ENCODE measurements at places on chromosomes 2 and 18. TPM values are rescaled to one million over a fixed set of nuclear protein-coding genes. Genes with fewer than 3 reads are reported as not detected.

The ACKR3 gene
- 52.9 TPM for total RNA-seq

The SP140L gene
- total RNA-seq, result 7.6 TPM

The UGT1A3 gene
- total RNA-seq, result not detected

The REG3G gene
- not detected for total RNA-seq

The EPC2 gene
- 27.7 TPM for total RNA-seq

The MAL gene
- total RNA-seq, result 23.3 TPM

The MOCOS gene
- 0.98 TPM for total RNA-seq

The ACYP2 gene
- 28.7 TPM for total RNA-seq

The SEMA4F gene
- 5.5 TPM for total RNA-seq

GRCh38 chr2:162123806-162124758 is 28.0 kb downstream of the GCG start:
- no peak overlapping the region for H3K27ac ChIP-seq
- DNase-seq, result no peak
- no peak overlapping the region for H3K4me3 ChIP-seq
- H3K36me3 ChIP-seq, result no peaks in the 10 kb centered on the region
- no peaks in the 10 kb centered on the region for H3K4me1 ChIP-seq

- peaks cover 4% of the 10 kb centered on the region for H3K36me3 ChIP-seq
- no peaks in the 10 kb centered on the region for H3K27me3 ChIP-seq
- no peak for DNase-seq
- H3K27ac ChIP-seq, result peak overlapping the region; percentile 80
- no peak overlapping the region for H3K4me3 ChIP-seq
These were observed 113.5 kb downstream of the FEZ2 start for GRCh38 chr2:36484454-36484853.

- DNase-seq, result peak; percentile 55
- no peak overlapping the region for H3K4me3 ChIP-seq
- H3K27me3 ChIP-seq, result no peaks in the 10 kb centered on the region
- no peak overlapping the region for H3K27ac ChIP-seq
These were observed 50.2 kb downstream of the SPP2 start for GRCh38 chr2:234100686-234101085.

GRCh38 chr2:128596396-128597120 is 277.9 kb upstream of the HS6ST1 start:
- H3K27ac ChIP-seq, result no peak overlapping the region
- no peak overlapping the region for H3K4me3 ChIP-seq

GRCh38 chr2:227164763-227165291 is 403 bp downstream of the COL4A3 start:
- H3K4me3 ChIP-seq, result peak overlapping the region; percentile 61
- DNase-seq, result peak; percentile 90
- peaks cover 18% of the 10 kb centered on the region for H3K4me1 ChIP-seq
- peak overlapping the region; percentile 58 for H3K27ac ChIP-seq

DNA sequence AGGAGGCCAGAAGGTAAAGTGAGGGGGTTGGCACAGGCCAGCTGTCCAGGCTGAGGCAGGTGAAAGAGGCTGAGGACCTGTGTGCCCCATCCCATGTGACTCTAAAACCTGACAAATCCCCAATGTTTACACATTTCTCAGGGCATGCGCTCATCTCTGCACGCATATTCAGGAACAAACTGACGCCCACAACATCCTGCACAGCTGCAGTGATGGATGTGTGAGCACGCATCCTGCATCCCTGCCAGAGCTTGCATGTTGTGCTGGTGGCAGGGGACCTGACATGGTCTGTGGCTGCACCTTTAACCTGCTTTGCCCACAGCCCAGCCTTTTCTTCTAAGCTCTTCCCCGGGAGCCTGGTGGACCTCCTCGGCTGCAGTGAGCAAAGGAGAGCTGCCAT is 83.1 kb downstream of the FBXO15 start:
- no peaks in the 10 kb centered on the region for H3K4me1 ChIP-seq
- no peak overlapping the region for H3K27ac ChIP-seq
- no peak for DNase-seq
- no peaks in the 10 kb centered on the region for H3K36me3 ChIP-seq

GRCh38 chr2:92072461-92073035 is 2798.7 kb upstream of the TEKT4 start:
- no peaks in the 10 kb centered on the region for H3K4me1 ChIP-seq
- no peak overlapping the region for H3K27ac ChIP-seq

DNA sequence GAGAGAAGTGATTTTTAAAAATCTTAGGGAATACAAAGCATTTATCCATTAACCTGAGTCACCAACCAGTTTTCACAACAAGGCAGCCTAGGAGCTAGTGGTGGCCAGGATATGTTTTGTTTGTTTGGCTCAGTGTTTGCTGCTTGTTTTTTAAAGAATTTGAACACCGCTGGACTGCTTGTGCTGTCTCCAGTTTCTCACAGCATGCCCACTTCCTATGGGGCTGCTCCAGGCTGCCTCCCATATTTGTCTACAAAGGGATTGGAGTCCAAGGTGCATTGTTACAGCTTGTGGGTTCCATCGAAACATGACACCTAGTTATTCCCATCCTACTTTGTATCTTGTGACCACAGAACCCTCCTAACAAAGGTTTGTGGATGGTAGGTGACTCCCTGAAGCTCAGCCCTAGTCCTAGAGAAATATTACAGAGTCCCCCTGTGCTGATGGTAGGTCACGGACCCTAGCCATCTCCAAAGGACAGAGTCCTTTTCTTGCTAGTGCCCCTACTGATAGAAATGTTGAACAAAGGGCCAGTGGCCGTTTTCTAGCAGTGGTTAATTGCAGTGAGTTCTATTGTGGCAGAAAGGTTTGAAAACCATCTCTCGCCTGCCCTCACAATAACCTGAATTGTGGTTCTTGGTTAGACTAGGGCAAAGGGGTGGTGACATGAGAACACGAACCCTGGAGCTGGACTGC is 23.2 kb downstream of the GPR39 start:
- no peaks in the 10 kb centered on the region for H3K36me3 ChIP-seq
- H3K27me3 ChIP-seq, result peaks cover 3% of the 10 kb centered on the region

GRCh38 chr2:160062292-160063005 is at the start of gene PLA2R1:
Gene PLA2R1 (minus strand): TSS chr2:160062615. CDS start chr2:160062403, 212 bp downstream.
- no peaks in the 10 kb centered on the region for H3K27me3 ChIP-seq
- H3K36me3 ChIP-seq, result no peaks in the 10 kb centered on the region
- peak within 1 kb of the TSS; percentile 69 for H3K27ac ChIP-seq
- peak within 1 kb of the TSS; percentile 76 for H3K4me3 ChIP-seq
- DNase-seq, result no peak

- peaks cover 35% of the 10 kb centered on the region for H3K4me1 ChIP-seq
- no peaks in the 10 kb centered on the region for H3K27me3 ChIP-seq
- no peak overlapping the region for H3K4me3 ChIP-seq
- H3K27ac ChIP-seq, result no peak overlapping the region
- no peak for DNase-seq
- H3K36me3 ChIP-seq, result no peaks in the 10 kb centered on the region
These were observed 234.6 kb downstream of the HAUS1 start for GRCh38 chr18:46338766-46339165.

DNA sequence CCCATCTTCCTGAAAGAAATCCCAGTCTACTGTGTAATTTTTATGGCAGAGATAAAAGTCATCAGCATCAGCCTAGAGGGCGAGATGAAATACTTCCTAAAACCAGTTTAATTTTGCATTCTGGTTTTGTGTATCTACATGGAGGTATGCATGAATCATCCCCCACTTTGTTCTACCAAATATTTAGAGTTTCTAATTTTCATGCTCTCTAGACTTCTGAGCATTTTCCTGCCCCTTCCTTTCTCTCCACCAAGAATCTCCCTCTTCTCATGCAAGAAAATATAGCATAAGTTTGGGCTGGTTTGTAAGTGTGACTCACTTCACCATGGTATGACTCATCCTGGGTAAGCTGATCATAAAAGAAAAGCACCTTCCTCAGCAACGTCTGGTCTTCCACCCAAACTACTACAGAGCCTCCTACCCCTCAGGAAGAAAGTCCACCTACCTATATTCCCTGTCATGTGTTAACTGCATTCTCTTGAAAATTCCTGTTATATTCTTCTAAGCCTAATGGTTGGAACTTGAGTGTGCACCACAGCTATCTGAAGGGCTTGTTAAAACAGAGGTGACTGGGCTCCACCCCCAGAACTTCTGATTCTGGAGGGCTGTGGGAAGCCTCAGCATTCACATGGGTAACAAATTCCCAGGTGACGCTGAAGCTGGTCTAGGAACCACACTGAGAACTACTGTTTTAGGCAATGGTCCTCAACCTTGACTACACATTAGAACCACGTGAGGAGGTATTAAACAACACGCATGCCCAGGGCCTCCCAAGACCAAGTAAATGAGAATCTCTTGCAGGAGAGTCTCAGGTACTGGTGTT is 37.4 kb upstream of the RAPGEF4 start:
- no peak overlapping the region for H3K4me3 ChIP-seq
- DNase-seq, result no peak
- no peak overlapping the region for H3K27ac ChIP-seq
- H3K27me3 ChIP-seq, result no peaks in the 10 kb centered on the region

DNA sequence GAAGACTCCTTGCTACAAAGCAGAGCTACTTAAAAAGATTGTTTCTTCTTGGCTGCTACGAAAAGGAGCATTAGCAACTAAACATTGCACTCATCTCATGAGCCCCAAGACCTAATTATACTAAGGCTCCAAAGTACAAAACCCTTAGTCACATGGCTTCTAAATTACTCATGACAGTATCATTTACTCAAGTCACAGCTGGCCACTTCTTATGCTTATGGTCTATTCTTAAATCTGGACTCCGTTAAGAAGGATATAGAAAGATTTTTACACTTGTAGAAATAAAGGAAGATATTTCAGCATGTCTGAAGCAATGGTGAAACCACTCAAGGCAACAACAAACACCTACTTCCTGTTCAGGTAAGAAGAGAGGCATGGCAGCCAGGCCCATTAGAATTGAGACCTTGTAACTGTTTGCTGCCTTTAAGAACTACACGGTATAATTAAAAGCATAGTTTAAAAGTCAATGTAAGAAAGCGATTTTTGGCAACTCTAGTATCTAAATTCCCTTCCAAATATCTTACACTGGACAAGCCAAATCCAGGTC is 12.7 kb downstream of the ANKRD44 start:
- H3K27ac ChIP-seq, result no peak overlapping the region
- H3K27me3 ChIP-seq, result no peaks in the 10 kb centered on the region
- H3K4me3 ChIP-seq, result no peak overlapping the region
- peaks cover 32% of the 10 kb centered on the region for H3K4me1 ChIP-seq
- DNase-seq, result no peak

GRCh38 chr2:18311420-18312195 is 248.8 kb downstream of the RDH14 start:
- DNase-seq, result no peak
- H3K27me3 ChIP-seq, result no peaks in the 10 kb centered on the region
- no peaks in the 10 kb centered on the region for H3K4me1 ChIP-seq
- H3K4me3 ChIP-seq, result no peak overlapping the region
- H3K36me3 ChIP-seq, result no peaks in the 10 kb centered on the region
- no peak overlapping the region for H3K27ac ChIP-seq

- H3K4me1 ChIP-seq, result no peaks in the 10 kb centered on the region
- no peaks in the 10 kb centered on the region for H3K27me3 ChIP-seq
- H3K27ac ChIP-seq, result no peak overlapping the region
- DNase-seq, result no peak
- no peak overlapping the region for H3K4me3 ChIP-seq
These were observed 225.8 kb upstream of the SIX3 start for GRCh38 chr2:44715671-44716081.

- H3K27me3 ChIP-seq, result no peaks in the 10 kb centered on the region
- H3K36me3 ChIP-seq, result peaks cover 15% of the 10 kb centered on the region
- H3K27ac ChIP-seq, result no peak overlapping the region
- no peak overlapping the region for H3K4me3 ChIP-seq
- no peaks in the 10 kb centered on the region for H3K4me1 ChIP-seq
These were observed 12.1 kb upstream of the ERCC3 start for GRCh38 chr2:127305990-127306585.

DNA sequence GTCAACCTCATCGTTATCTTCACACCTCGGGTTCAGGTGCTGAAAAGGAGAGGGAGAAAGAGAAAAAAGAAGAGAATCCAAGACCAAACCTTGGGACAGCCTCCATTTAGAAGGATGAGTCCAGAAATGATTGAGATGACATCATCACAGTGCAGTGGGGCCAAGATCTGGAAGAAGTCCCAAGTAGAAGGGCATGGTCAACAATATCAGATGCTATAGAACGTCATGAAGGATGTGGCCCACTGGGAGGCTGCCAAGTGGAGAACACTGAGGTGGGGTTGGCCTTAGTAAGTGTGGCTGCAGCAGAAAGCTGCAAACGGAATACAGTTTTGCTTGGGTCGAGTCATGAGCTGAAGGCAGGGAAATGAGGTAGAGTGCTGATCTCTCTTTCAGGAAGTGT is 91.1 kb upstream of the FZD7 start:
- no peak for DNase-seq
- H3K4me1 ChIP-seq, result no peaks in the 10 kb centered on the region
- H3K27ac ChIP-seq, result no peak overlapping the region
- no peaks in the 10 kb centered on the region for H3K36me3 ChIP-seq
- H3K4me3 ChIP-seq, result no peak overlapping the region

GRCh38 chr2:172373766-172374165 is 53.6 kb upstream of the ITGA6 start:
- no peak overlapping the region for H3K4me3 ChIP-seq
- DNase-seq, result no peak
- H3K4me1 ChIP-seq, result no peaks in the 10 kb centered on the region
- H3K36me3 ChIP-seq, result no peaks in the 10 kb centered on the region

- H3K4me1 ChIP-seq, result no peaks in the 10 kb centered on the region
- H3K36me3 ChIP-seq, result no peaks in the 10 kb centered on the region
- no peak for DNase-seq
- no peak overlapping the region for H3K27ac ChIP-seq
These were observed 8.8 kb downstream of the VIL1 start for GRCh38 chr2:218427741-218428140.

DNA sequence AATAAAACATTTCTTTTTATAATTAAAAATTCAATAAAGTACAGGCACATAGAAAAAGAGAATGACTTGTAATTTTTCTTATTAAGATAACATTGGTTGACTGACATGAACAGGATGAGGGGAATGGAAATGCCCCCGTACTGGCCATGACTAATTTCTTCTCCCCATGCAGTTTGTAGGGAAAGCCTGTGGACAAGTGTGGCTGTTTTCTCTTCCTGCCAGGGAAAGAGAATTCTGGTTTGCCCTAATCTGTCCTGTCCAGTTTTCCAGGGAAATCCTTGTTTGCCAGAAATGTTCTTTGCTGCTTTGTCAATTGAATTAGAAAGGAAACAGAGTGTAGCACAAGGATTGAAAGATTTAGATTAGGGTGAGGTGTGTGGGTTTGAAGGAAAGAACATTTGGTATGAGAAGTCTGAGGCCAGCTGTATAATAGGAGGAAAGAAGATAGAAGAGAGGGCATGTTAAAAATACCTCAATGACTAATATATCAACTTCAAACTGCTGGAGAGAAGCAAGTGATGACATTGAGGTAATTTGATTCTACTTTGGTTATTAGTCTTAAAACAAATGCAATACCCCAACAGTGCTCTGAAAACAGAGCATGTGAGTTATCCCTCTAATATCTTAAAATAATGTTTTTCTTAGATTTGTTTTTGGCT is 593.9 kb upstream of the ZNF804A start:
- no peaks in the 10 kb centered on the region for H3K27me3 ChIP-seq
- H3K27ac ChIP-seq, result no peak overlapping the region
- no peaks in the 10 kb centered on the region for H3K4me1 ChIP-seq
- no peaks in the 10 kb centered on the region for H3K36me3 ChIP-seq
- no peak for DNase-seq

- no peaks in the 10 kb centered on the region for H3K27me3 ChIP-seq
- no peaks in the 10 kb centered on the region for H3K36me3 ChIP-seq
- peaks cover 34% of the 10 kb centered on the region for H3K4me1 ChIP-seq
- H3K4me3 ChIP-seq, result no peak overlapping the region
- peak; percentile 47 for DNase-seq
These were observed 30.5 kb downstream of the LAMA3 start for GRCh38 chr18:23719634-23720201.

GRCh38 chr18:49845629-49846360 is 32.5 kb upstream of the ACAA2 start:
- DNase-seq, result peak; percentile 77
- no peak overlapping the region for H3K4me3 ChIP-seq
- no peaks in the 10 kb centered on the region for H3K36me3 ChIP-seq
- peaks cover 20% of the 10 kb centered on the region for H3K4me1 ChIP-seq
- H3K27me3 ChIP-seq, result no peaks in the 10 kb centered on the region
- no peak overlapping the region for H3K27ac ChIP-seq

Data from esophagus muscularis mucosa (tissue), 4 donors.